ENCODE measurements at places on chromosomes 12 and 14.

GRCh38 chr12:31018790-31019505, 54.7 kb upstream of the DDX11 start:
- no peak for DNase-seq

DNA sequence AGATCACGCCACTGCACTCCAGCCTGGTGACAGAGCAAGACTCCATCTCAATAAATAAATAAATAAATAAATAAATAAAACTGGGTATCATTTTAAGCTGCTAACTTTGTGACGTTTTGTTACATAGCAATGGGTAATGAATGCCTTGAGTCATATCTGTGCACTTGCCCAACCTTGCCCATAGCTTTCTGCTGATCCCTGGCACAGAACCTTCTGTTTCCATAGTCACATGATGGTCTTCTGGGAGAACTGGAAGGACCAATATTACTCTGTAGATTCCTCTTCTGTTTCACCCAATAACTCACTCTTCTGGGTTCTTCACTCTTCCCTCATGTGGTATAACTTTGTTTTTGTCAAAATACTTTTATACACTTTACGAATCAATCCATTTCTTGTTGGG, 140.8 kb downstream of the SCARB1 start:
- DNase-seq = no peak

DNA sequence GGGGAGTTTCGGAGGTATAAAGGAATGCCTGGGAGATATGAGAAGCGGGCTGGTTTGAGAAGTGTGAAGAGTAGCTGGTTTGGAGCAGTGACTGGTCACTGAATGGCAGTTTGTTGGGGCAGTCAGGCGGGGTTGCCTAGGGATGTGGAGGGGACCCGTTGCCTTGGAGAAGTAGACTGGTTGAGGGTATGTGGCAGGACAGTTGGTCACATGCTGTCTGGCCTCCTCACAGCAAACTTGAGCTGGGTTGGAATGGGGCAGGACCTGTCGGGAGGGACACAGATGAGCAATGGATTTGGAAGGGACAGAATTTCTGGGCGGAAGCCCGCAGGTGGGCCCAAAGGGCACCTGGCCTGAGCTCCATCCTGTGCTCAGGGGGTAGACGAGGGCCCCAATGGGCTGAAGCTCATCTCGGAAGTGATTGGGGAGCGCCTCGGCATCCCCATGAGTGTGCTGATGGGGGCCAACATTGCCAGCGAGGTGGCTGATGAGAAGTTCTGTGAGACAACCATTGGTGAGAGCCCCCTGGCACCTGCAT, 2.2 kb downstream of the GPD1 start:
- DNase-seq = no peak

- DNase-seq = no peak
Measured at GRCh38 chr14:71194251-71194650, 287.0 kb downstream of the PCNX1 start.

GRCh38 chr14:71711619-71712018, 220.6 kb upstream of the RGS6 start:
- DNase-seq = no peak

DNA sequence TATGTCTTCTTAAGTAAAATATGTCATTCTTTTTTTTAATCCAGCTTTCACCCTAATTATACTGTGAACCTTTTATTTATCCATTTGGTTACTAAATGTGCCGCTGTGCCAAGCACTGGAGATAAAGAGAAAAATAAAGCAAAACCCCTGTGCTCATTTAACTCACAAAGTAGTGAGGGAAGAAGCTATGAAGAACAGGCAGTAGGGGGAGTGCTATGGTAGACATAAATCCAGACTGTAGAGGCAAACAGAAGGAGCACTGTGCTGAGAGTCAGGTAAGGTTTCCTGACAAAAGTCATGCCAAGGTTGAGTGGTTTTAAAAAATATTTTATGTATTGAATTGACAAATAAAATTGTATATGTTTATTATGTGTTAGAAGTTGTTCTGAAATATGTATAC, 188.5 kb upstream of the SYT10 start:
- no peak for DNase-seq

DNA sequence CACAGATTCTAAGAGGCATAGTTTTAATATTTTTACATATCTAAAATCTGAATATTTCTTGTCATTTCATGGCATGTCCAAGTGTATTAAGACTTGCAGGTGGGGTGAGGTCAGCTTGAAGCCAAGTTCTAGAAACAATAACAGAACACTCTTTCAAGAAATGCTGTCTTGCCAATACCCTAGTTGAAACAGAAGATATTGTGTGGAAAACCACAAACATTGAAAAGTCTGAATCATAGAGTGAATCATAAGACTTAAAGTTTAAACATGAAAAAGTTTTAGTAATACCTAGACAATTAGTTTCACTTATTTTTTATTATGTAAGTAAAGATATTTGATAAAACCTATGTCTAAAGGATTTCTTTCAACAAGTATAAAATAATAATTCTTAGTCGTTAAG, 191.5 kb upstream of the CAND1 start:
- no peak for DNase-seq

DNA sequence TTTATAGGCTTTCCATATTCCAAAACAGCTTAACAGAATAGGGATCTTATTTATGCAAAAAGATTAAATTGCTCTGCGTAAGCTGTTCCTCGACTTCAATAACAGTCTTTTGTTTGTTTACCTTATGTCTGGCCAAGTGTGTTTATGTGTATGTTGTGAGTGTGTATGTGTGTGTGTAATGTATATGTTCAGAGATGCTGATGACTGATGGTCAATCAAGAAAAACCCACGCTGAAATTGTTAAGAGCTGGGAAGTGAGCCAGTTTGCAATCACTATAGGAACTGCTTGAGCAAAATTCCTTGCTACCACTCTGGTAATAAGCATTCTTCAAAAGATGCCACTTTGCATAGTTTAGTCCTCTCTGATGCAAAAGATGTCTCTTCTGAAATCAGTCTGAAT, 59.6 kb downstream of the PRKD1 start:
- DNase-seq = no peak

GRCh38 chr14:67392123-67392522, 19.8 kb downstream of the PLEK2 start:
- DNase-seq = no peak

- DNase-seq = no peak
Measured at GRCh38 chr14:60931218-60931617, 49.7 kb downstream of the TRMT5 start.

DNA sequence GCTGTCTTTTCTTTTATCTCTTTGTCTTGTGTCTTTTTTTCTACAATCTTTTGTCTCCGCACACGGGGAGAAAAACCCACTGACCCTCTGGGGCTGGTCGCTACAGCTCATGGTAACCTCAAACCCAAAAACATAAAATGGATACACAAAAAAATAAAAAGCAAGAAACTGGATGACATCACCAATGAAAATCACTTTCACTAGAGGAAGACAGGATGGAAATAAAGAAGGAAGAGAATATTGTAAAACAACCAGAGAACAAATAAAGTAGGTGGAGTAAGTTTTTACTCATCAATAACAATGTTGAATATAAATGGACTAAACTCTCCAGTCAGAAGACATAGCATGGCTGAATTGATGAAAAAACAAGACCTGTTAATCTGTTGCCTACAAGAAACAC, 17.6 kb downstream of the MIPOL1 start:
- no peak for DNase-seq

DNA sequence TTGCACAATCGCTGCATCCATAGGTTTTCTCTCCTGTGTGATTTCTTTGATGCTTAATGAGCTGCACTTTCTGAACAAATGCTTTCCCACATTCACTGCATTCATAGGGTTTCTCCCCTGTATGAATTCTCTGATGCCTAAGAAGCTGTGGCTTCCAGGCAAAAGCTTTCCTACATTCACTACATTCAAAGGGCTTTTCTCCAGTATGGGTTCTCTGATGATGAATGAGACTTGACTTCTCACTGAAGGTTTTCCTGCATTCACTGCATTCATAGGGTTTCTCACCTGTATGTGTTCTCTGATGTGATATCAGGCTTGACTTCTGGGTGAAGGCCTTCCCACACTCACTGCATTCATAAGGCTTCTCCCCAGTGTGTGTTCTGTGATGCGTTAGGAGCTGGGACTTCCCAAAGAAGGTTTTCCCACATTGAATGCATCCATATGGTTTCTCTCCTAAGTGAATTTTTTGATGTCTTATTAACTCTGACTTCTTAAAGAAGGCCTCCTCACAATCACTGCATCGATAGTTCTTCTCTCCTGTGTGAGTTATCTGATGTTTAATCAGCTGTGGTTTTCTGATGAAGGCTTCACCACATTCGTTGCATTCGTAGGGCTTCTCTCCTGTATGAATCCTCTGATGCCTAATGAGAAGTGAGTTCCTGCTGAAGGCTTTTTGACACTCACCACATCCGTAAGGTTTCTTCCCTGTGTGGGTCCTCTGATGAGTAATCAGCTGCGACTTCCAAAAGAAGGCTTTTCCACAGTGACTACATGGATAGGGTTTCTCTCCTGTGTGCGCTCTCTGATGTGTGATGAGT, 30.3 kb downstream of the ZNF605 start:
- no peak for DNase-seq

GRCh38 chr12:50825372-50825838, 17.3 kb upstream of the TMPRSS12 start:
- no peak for DNase-seq

- no peak for DNase-seq
Measured at GRCh38 chr14:55220230-55220629, 28.8 kb upstream of the DLGAP5 start.

DNA sequence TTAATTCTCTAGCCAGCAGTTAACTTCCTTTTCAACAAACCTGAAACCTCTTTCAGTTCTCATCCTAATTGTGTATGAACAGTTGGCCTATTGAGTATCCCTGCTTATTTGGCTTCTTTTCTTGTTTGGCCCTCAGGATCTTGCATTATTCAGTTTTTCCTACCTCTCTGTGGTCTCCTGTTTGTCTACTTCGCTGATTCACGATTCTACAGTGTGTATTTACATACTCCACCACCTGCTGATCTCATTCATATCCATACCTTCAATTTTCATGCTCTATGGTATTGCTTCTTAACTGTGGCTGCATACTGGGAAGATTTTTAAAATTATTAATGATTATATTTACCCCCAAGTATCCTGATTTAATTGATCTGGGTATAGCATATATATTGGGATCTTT, 56.4 kb downstream of the RASSF9 start:
- no peak for DNase-seq

DNA sequence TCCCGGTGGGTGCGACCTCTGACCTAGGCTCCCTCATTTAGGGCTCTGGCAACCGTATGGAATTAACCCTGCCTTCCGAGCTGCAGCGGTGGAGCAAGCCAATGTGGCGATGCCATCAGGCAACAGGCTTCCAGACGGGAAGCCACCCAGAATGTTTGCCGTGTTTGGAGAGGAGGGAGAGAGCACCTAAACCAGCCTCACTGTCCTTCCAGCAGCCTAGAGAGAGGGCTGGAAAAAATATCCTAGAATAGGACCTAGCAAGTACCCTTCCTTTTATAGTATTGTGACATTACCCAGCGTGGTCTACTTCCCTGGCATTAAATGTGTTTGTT, 287 bp upstream of the SLC2A13 start:
- DNase-seq = no peak

- DNase-seq = no peak
Measured at GRCh38 chr12:50508970-50509663, 4.3 kb downstream of the DIP2B start.

DNA sequence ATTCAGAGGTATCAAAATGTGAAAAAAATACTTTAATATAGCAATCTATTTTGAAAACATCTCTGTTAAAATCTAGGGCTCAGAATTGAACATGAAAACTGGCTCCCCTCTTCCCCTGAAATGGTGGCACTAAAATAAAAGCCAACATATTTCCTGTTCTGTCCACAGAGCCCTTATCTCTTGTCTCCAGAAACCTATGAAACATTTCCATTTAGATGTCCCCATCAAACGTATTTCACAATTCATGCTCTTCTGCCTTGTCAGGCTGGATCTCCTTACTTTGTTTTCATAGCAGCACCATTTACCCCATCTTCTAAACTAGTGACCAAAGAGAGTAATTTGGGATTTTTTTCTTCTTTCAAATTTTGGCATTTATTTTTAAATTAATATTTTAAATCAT, 42.4 kb downstream of the PDE3A start:
- no peak for DNase-seq

DNA sequence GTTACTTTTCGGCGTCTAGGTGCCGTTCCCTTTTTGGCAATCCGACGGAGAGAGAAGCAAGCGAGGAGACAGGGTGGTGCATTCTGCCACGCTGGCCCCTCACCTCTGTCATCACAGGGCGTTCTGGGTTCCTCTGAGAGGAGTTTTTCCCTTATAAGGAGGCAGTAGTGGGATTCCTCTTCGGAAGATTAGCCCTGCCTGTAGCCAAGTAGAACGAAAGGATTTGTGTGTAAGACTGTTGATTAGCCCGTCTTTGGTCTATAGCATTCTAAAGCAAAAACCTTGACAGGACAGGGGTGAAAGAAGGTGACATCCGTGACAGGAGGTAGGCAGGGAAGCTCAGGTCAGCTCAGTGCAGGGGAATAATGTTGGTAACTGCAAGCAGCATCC, 9.1 kb upstream of the NEMF start:
- peak; percentile 42 for DNase-seq

GRCh38 chr14:97718886-97719442, 921.8 kb downstream of the VRK1 start:
- DNase-seq = no peak

- no peak for DNase-seq
Measured at GRCh38 chr12:27823038-27823437, 43.0 kb upstream of the MANSC4 start.

GRCh38 chr14:67018720-67019119, 170.5 kb upstream of the GARIN2 start:
- DNase-seq = no peak

- no peak for DNase-seq
Measured at GRCh38 chr12:78062786-78063185, 232.1 kb downstream of the NAV3 start.

DNA sequence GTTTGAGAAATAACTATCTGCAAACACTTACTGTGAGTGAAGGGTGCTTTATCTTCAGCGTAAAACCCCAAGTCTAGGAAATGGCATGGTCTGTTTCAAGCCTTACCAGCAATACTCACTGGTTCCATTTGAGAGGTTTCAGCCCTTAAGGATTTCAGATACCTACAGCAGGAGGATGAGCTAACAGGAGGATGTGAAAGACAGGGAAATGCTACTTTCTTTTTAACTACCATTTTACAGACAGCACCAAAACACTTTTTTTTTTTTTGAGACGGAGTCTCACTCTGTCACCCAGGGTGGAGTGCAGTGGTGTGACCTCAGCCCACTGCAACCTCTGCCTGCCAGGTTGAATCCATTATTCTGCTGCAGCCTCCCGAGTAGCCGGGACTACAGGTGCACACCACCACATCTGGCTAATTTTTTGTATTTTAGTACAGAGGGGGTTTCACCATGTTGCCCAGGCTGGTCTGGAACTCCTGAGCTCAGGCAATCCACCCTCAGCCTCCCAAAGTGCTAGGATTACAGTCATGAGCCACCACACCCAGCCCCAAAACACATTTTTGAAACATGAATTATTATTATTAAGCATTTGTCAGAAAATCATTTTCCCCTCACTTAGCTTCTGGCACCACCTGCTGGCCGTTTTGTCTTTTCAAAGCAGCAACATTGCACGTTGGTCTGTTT, 4.6 kb downstream of the MTRFR start:
- DNase-seq = peak; percentile 43

All from activated B cell treated with CpG ODN at 0.5 μM for 24 hours (primary cell).